ENCODE measurements at places on chromosomes 2 and 18. TPM values are rescaled to one million over a fixed set of nuclear protein-coding genes. Genes with fewer than 3 reads are reported as not detected.

The HOXD1 gene
- total RNA-seq, result not detected

The KHK gene
- 13.1 TPM for total RNA-seq

The SOX11 gene
- not detected for total RNA-seq

The UPP2 gene
- total RNA-seq, result not detected

The RIT2 gene
- not detected for total RNA-seq

The AFF3 gene
- total RNA-seq, result 2.2 TPM

All from activated naive CD8-positive, alpha-beta T cell treated with anti-CD3 and anti-CD28 coated beads, Interleukin-2, amount 10 ng/mL, durations not matched to agents 7 days and 5 days (primary cell).